ENCODE measurements at places on chromosomes 7 and 10. TPM values are rescaled to one million over a fixed set of nuclear protein-coding genes. Genes with fewer than 3 reads are reported as not detected.

Gene FKBP6
- not detected for total RNA-seq

Gene TAS2R39
- not detected for total RNA-seq

Gene LFNG
- 8.7 TPM for total RNA-seq

Gene TACC2
- 16.1 TPM for total RNA-seq

Gene TBX20
- not detected for total RNA-seq

Gene TTYH3
- total RNA-seq, result 31.5 TPM

Gene JMJD1C
- total RNA-seq, result 355 TPM

Gene CDK5
- 37.3 TPM for total RNA-seq

Gene LRIT1
- not detected for total RNA-seq

Gene CNPY4
- 19.2 TPM for total RNA-seq

Gene MAGI2
- 244 TPM for total RNA-seq

Gene TAS2R5
- 3.4 TPM for total RNA-seq

Gene ORC5
- total RNA-seq, result 51.5 TPM

Gene SND1
- 65.8 TPM for total RNA-seq

Gene ITGA8
- total RNA-seq, result 2.8 TPM
